ENCODE measurements at places on chromosomes 1 and 21. TPM values are rescaled to one million over a fixed set of nuclear protein-coding genes. Genes with fewer than 3 reads are reported as not detected.

PRR9 gene
- total RNA-seq, result not detected

TNFRSF4 gene
- not detected for total RNA-seq

OSCP1 gene
- 8.4 TPM for total RNA-seq

SLC30A10 gene
- total RNA-seq, result not detected

LCE2B gene
- not detected for total RNA-seq

MIA3 gene
- 26.5 TPM for total RNA-seq

FCER1G gene
- total RNA-seq, result 6.1 TPM

PMVK gene
- total RNA-seq, result 7.9 TPM

GJB4 gene
- total RNA-seq, result not detected
